ENCODE measurements at places on chromosomes 3 and 15. TPM values are rescaled to one million over a fixed set of nuclear protein-coding genes. Genes with fewer than 3 reads are reported as not detected.
A peak's percentile ranks its signal among the peaks of the same experiment; 100 is the strongest.

NMNAT3 gene
- polyA plus RNA-seq = not detected

SPTBN5 gene
- polyA plus RNA-seq = not detected

DNA sequence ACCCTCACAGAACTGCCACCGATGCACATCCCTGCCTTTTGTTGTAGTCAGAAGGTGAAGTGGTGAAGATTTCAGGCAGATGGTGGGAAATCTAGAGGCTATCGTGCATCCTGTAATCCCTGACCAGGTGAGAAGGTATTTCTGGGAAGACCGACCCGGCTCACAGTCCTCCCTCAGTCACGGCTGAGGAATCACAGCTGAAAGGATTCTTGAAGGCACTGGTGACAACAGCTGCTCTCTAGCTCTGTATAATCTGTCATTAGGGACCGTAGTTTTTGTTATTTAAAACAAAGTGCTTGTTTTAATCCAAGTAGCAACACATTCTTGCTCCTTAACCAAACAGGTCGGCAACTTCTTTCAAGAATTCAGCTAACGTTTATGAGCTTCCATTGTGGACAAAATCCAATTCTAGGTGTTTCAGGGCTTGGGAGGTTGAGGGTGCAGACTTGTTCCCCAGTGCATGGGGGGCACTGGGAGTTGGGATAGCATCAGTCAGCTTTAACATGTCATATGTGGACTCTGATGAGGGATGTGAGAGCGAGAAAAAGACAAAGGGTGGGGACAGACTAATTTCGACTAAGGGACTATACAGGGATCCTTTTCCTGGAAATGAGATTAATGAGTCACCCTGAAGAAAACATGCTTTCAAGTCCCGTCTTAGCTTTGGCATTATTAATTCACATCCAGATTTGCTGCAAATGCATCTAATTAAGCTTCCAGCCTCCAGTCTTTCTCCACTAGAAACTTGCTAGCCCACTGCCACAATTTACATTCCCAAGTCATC, 141.0 kb upstream of the RASGRP1 start:
- peak; percentile 37 for DNase-seq

DNA sequence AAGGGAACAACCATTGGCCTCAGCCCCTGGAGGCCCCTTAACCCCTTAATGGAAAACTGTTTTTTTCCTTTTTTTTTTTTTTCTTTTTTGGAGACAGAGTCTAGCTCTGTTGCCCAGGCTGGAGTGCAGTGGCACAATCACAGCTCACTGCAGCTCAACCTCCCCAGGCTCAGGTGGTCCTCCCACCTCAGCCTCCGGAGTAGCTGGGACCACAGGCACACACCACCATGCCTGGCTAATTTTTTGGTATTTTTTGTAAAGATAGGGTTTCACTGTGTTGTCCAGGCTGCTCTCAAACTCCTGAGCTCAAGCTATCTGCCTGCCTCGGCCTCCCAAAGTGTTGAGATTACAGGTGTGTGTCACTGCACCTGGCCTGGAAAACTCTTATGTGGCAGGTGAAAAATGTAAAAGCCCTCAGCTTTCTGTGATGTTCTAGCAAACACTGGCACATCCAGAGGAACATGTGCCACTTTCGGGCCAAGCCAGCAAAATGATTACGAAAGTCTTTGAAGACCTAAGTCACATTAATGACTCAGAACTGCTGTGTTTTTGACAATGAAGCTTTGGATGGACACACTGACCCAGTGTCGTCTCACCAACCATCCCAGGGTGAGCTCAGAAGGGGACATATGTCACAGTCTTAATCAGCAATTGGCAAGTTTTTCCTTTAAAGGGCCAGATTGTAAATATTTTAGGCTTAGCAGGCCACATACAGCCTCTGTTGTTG, 189.3 kb upstream of the TPM1 start:
- DNase-seq = peak; percentile 61

- peak; percentile 92 for DNase-seq
These were observed 60.5 kb downstream of the XXYLT1 start for GRCh38 chr3:195210266-195210973.

DNA sequence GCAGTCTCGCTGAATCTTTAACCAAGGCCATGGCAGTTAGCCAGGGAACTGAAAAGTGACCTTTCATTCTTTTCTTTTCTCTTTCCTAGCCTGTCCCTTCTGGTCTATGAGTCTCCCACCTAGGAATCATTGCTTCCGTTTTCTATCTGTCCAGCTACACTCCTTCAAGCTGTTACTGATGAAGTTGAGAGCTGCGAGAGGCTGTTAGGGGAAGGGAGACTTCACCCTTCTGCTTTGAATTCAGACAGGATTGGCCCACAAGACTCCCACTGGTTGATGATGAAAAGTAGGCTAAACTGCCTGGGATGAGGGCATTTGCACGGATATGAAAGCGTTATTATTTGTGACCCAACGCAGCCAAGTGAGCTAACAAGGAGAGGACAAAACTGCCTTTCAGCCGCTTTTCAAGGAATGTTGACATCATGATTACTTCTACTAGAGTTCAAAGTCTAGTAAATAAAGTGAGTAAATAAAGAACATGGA, 30.2 kb downstream of the EIF4E3 start:
- no peak for DNase-seq

DNA sequence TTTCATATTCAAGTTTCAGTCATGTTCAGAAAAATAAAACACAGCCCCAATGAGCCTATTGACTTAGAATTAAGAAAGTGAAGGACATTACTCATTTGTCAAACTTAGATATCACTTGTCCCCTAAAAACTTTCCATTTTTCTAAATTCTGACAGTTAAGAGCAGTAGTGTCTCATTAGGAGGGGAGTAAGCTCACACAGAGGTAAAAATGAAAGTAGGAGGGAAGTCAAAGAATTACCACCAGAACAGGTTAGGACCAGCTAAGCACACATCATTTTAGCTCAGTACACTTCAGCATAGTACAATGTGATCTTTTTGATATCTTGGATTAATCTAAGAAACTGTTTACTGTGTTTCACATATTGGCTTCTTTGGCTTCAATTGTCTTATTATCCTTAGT, 64.3 kb downstream of the OSTN start:
- DNase-seq = no peak

ST3GAL6 gene
- polyA plus RNA-seq = 0.56 TPM

DNA sequence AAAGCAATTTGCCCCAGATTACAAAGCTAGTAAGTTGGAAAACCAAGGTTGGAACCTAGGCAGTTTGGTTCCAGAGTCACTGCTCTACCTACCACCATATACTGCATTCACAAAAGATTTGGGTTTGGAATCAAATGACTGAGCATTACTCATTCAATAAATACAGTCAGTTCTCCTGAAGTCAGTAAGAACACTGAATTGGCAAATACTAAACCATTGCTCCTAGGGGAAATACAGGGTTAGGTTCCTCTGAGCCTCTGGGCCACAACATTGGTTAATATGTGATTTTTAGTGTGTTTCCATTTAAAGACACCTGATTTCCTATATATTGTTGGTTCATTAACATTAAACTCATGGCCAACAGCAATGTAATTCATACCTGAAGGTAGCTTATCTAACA, 2.1 kb upstream of the EIF5A2 start:
- peak; percentile 6 for DNase-seq

OR5H1 gene
- not detected for polyA plus RNA-seq

PRRT3 gene
- polyA plus RNA-seq = 4.3 TPM

CRYGS gene
- polyA plus RNA-seq = 1.3 TPM

- DNase-seq = no peak
These were observed 1.1 kb downstream of the THSD4 start for GRCh38 chr15:71116366-71116765.

GRCh38 chr3:33372218-33373081, 67.8 kb downstream of the UBP1 start:
- peak; percentile 74 for DNase-seq

CACNA2D2 gene
- not detected for polyA plus RNA-seq

GRCh38 chr15:93165734-93166470, 76.9 kb upstream of the RGMA start:
- DNase-seq = no peak

GRCh38 chr3:38707730-38708129, 58.2 kb upstream of the SCN5A start:
- peak; percentile 19 for DNase-seq

- no peak for DNase-seq
These were observed 2.7 kb upstream of the GNB4 start for GRCh38 chr3:179453967-179454366.

C3orf70 gene
- polyA plus RNA-seq = not detected

SLC2A2 gene
- not detected for polyA plus RNA-seq

- DNase-seq = peak; percentile 90
These were observed 145.0 kb downstream of the STAC start for GRCh38 chr3:36525115-36525801.

PPP4R2 gene
- 37.7 TPM for polyA plus RNA-seq

DNA sequence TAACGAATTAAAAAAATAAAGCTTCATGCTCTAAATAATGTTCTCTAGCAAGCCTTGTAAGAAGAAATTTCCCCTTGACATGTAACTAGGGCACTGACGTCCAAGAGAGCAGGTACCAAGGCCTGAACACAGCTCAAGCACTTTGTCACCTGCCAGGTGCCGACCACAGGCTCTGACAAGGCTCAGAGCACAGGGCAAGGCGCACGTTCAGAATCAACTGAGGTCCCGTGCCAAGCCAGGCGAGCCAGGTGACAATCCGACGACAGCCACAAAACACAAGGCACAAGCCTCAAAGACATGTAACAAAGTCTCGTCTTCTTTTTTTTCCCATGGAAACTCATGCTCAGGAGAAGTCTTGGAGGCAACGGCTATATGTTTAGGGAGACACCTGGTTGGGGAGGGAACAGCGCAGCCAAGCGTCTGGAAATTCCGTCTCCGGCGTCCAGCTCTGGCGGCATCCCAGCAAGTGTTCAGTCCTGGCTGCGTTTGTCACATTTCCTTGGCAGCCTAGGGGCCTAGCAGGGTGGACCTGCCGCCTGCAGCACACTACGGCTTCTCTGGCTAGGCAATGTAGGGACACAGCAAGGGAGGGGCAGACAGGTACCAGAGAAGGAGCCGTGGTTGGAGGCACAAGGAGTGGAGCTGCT, 76.7 kb downstream of the ADAMTS17 start:
- no peak for DNase-seq

DNA sequence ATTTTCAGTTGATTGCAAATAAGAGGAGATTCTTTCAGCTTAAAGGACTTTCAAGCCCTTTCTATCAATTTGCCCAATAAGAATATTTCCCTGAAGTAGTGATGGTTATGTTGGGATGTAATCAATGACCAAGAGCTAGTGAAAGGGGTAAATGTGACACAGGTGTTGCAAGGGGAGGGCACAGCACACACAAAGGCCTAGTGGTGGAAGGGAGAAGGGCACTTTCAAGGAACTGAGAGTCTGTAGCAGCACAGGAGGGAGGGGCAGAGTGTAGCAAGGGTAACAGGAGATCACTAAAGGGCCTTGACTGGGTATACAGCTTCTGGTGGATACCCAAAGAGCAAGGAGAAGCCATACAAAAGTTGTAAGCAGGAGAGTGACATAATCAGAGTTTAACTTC, 217.8 kb upstream of the ARHGEF26 start:
- no peak for DNase-seq

BFSP2 gene
- not detected for polyA plus RNA-seq

DNA sequence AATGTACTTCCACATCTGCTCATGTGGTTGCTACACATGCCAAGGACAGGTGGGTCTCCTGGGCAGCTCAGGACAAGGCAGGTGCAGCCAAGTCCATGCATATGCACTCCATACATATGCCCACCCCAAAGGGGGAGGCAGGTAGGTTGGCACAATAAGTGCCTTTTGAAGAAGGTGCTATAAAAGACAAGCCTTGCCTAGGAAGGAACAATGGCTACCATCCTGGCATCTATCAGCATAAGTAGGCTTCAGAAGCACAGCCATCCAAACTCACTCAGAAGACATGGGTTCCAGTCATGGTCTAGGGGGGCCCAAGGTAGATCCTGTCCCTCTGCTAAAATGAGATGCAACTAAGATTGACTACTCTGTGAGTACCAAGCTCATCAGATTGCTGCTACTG, 34.6 kb downstream of the NBEAL2 start:
- DNase-seq = no peak

LRRC31 gene
- not detected for polyA plus RNA-seq

GRCh38 chr15:53588773-53589172, 170.7 kb downstream of the WDR72 start:
- DNase-seq = peak; percentile 2

Data from GM23248 (cell line).